ENCODE measurements at places on chromosomes 3 and 15.

GRCh38 chr15:58483376-58483775, 51.6 kb downstream of the LIPC start:
- DNase-seq = no peak

DNA sequence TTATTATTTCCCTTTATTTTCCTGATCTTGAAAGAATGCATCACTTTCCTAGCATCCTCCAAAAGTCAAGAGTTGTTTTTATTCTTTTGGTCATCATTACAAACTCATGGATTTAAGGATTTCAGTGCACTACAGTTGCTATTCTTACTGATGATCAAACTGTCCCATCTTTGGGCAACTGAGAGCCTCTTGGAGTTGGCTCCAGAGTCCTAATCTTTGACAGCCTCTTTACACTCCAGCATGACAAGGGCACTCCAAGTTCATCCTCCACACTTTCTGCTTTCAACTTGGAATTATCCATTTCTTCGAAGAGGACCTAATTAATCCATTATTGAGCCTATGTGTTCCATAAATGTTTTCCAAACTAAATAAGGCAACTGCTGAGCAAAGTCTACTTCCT, 5.7 kb downstream of the UACA start:
- DNase-seq = no peak

DNA sequence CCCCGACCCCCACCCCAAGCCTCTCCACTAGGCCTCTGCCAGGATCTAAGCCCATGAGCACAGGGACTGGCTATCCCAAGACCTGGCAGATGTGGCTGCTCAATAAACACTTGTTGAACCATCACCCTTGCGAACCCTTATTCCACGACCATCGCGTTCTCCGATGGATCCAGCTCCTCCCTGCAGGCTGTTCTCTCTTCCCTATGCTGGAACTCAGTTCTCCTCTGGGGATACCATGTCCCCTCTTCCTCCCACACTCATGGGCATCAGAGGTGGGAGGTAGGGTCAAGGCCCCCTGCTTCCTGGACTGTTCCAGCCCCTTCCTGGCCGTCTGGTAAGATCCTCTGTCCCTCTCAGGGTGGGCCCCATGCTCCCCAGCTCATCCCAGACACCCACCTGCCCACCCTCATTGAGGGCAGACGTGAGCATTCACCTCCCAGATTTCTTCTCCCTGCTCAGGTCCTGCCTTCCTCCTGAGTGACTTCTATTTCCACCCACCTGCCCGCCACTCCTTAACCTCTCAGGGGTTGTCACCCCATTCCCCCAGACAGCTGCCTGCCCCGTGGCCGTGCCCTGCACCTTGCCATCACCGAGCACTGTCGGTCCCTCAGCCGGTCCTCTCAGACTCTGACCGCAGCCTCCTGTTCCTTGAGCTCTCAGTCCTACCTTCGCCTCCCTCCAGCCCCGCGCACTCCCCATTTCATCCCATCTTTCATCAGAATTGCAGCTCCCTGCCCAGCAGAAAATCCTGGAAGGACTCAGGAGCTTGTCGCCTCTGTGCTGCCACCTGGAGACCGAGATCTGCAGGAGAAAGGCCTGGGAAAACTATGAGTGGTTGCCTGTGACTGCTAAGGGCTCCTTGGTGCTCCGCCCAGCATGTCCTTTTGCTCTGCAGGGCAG, 42.0 kb downstream of the PML start:
- no peak for DNase-seq

GRCh38 chr3:52792413-52792812, 2.2 kb upstream of the ITIH3 start:
- DNase-seq = no peak

- DNase-seq = no peak
Measured at GRCh38 chr3:154428286-154429206, 1.4 kb downstream of the GPR149 start.

DNA sequence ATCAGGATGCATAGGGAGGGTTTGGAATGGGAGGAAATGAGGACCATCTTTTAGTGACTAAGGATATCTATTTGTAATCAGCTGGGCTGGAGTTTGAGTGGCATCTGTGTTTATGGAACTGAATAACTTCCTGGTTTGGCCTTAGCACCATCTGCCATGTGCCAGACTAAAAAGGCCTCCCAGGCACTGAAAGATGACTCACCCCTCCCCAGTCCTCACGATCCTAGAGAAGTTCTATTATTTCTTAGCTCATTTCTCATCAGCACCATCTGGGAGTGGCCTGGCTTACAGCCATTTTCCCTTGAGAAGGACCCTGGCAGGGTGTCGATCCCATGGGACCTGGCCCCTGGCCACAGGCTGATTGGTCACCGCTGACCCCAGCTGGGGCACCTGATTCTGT, 23.9 kb upstream of the CTXND1 start:
- DNase-seq = no peak

- no peak for DNase-seq
Measured at GRCh38 chr15:64944961-64945360, 33.3 kb downstream of the ANKDD1A start.

DNA sequence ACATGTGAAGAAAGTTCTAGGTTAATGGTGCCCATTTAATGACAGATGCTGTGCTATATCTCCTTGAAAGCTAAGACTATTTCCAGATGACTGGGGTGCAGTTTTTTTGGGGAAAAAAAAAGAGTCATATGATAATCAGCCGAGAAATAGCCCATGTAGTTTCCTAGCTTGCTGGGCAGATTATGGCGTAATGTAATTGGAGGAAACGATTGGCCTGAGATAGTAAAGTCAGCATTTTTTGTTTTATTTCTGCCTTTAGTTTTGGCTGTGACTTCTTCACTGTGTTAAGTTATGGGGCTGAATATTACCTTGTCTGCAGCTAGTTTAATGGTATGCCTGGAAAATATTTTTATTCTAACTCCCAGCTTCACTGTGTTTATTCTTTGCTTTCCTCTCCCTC, 24.0 kb downstream of the PDHB start:
- DNase-seq = no peak

DNA sequence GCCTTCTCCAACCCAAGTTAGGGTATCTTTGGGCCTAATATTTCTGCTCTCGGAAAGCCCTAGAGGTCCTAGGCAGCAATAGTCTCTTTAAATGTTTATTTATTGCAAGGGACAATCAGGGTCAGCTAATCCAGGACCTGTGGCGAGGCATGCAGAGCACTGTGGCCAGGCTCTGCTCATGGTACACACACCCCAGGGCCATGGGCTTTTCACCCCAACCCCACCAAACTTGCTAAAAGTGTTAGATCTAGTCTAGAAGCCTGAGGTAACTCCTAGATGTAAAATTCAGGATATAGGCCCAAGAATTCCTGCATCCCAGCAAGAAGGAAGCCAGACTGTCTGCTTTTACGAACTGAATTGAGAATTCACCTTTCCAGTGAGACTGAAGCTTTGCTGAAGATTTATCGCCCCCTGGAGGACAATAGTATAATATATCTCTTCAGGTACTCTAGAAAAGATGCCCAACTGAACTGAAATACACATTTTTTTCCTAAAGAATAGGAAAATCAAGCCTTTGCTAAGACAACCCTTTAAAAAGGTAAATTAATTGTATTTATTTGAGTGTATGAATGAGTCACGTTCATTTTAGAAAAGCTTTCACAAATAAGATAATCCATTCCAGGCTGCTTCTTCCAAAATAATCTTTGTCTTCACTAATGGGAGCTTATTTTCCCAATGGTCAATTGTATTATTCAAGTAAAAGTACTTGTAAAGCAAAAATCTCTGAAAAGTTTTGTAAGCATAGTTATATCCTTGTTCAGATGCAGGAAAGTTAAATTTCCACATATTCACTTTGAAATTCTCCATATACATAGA, 89.8 kb downstream of the LRRC3B start:
- DNase-seq = no peak

DNA sequence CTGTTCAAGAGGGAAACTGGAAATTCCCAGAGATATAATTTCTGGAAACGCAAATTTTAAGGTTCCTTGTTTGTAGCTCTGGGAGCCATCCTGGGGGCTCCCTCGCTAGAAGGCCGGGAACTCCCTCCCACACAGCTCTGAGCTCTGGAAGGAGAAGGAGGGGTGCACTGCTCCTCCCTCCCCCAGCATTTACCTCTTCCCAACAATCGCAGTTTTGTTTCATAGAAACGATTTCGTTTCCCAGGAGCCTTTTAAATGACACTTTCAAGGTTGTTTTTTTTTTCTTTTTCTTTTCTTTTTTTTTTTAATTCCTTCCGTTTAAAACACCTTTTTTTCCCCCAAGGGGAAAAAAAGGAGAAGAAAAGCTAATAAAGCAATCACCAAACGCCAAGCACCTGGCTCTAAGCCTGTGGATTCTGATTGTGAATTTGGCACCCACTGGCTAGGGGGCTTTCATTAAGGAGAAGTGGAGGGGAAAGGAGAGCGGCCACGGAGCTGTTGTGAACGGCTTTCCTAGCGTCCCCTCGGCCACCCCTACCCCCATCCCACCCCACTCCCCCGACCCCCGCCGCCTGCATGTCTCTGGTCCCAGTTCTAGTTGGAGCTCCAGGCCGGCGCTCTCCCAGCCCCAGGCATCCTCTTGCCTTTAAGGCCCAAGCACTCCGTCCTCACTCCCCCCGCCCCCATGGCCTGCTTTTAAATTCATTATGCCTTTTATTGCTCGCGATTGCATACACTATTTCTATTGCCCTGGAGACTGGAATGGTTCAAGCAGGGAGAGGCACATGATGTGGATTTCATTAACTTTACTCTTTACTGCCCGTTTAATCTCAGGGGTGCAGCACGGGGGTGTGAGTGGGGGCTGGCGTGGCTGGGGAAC, 13.6 kb upstream of the CCDC33 start:
- DNase-seq = no peak

DNA sequence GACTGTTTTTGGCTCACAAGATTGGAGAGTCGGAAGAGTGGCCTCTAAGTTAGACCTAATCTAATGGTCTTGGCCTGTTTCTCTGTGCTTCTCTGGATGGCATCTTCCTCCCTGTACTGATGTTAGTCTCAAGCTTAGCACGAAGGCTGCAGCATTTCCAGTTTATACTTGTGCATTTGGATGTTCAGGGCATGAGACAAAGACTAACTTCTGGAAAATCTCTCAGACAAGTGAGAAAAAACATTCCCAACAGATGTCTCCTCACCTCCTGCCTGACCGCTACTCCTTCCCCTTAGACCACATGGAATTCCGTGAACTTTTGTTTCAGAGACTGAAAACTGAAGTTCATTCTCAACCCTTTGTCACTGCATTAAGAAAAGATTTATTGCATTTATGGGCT, 410.8 kb upstream of the MCTP2 start:
- no peak for DNase-seq

- DNase-seq = no peak
Measured at GRCh38 chr3:50435371-50436113, 67.9 kb downstream of the CACNA2D2 start.
